T47D (cell line): ENCODE measurements at places on chromosomes 6 and 20.

GRCh38 chr6:71665931-71666330, 220.4 kb upstream of the RIMS1 start:
- DNase-seq, result no peak

- DNase-seq, result no peak
Measured at GRCh38 chr6:95084867-95085266, 492.5 kb upstream of the MANEA start.

GRCh38 chr20:48776306-48776705, 51.5 kb downstream of the PREX1 start:
- DNase-seq, result no peak

DNA sequence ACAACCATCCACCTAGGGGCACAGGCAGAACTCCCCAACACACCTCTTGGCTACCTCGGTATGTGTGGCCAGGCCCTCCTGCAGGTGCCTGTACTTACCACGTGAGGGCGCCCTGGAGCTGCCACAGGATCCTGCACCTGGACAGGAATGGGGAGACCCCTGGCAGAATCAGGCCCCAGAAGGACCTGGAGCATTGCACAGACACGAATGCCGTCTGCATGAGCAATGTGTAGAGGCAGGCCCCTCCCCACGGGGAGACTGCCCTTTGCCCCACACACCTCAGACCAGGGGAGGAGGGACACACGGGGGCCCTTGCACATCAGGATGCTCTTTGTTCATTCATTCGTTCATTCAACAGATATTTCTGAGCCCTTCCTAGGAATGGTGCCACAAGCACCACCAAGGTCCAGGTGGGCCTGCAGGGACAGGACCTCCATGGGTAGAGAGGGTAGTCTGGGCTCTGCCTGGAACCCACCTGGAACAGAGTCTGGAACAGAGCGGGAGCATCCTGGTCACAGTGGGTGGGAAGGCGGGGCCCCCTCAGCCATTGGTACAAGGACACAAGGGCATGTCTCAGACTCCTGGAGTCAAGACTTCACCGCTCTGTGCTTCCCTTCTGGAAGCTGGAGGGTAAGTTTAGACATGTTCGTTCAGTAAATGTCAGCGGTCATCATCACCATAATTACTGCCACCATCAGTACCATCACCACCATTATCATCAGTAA, 32.3 kb downstream of the YTHDF1 start:
- DNase-seq, result peak; percentile 64

DNA sequence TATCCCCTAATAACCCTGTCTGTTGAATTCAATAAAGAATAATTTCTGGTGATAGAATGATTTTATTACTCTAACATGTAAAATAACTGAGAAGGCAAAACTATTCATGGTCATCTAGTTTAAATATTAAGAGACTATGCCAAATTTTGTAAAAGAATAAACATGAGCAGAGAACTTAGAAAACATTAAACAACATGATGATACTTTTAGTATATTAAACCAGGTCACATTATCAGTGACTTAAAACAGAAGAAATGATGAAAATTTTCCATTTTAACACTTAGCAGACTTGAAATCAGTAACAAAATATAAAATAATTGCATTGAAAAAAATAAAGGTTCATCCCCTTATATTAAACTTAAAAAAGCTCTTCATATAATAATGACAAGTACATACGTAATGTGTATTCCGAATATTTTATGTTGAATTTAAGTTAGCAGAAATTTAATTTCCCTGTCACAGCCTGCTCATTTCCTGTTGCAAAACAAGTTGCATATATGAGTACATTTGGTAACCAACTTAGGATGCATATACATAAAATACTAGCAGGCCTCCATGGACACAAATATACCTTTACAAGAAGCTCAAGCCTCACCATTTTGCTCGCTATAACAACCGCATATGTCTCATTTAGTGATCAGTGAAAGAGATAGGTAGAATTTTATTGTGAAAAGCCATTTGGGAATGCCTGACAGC, 40.6 kb downstream of the DTNBP1 start:
- no peak for DNase-seq

DNA sequence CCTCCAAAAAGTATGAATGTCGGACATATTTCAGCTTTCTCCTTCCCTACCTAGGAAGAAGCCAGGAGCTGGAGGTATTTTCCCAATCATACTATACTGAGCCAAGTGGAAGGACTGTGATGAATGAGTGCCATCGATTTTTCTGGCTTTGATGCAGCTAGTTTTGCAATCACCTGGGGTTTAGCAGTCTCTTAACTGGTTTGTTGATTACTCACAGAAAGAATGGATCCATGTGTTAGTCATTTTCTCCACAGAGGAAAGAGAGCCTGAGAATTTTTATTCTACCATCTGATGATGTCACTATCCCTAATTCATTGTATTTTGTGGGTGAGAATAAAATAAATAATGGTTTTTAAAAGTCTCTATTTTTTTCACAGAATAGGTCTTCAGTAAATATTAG, 282.9 kb upstream of the RNF217 start:
- no peak for DNase-seq

- no peak for DNase-seq
Measured at GRCh38 chr6:16837217-16837972, 76.1 kb upstream of the ATXN1 start.

DNA sequence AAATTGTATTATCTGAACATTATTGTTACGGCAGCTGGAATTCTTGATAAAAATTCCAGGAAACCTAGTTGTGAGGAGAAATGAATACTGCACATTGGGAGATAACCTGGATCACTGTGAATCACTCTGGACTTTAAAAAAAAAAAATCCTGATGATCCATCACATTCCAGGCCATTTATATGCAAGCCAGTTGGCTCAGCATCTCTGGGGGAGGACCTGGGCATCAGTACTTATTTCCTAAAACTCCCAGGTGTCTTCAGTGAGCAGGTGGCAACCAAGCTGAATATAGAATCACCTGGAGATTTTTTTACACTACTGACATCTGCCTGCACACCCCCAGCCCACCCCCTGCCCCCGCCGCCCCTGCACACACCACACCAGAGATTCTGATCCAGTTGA, 39.1 kb upstream of the SIRT5 start:
- no peak for DNase-seq
